ENCODE measurements at places on chromosomes 1 and 21.

- H3K27ac ChIP-seq = peak overlapping the region; percentile 80
- peak overlapping the region; percentile 45 for H3K4me3 ChIP-seq
- DNase-seq = no peak
- no peaks in the 10 kb centered on the region for H3K27me3 ChIP-seq
- H3K36me3 ChIP-seq = peaks cover 7% of the 10 kb centered on the region
- H3K4me1 ChIP-seq = peaks cover 47% of the 10 kb centered on the region
Observed at GRCh38 chr1:101291562-101292380, 55.0 kb downstream of the S1PR1 start.

- DNase-seq = no peak
- no peak overlapping the region for H3K27ac ChIP-seq
- no peak overlapping the region for H3K4me3 ChIP-seq
- H3K27me3 ChIP-seq = peaks cover 83% of the 10 kb centered on the region
- no peaks in the 10 kb centered on the region for H3K4me1 ChIP-seq
Observed at GRCh38 chr1:47459253-47459788, 21.5 kb downstream of the FOXD2 start.

GRCh38 chr1:42930178-42931107 is 28.2 kb downstream of the SLC2A1 start:
- peaks cover 67% of the 10 kb centered on the region for H3K36me3 ChIP-seq
- H3K4me1 ChIP-seq = peaks cover 66% of the 10 kb centered on the region
- DNase-seq = no peak
- peak overlapping the region; percentile 66 for H3K4me3 ChIP-seq

- H3K27ac ChIP-seq = no peak overlapping the region
- no peak overlapping the region for H3K4me3 ChIP-seq
- peak; percentile 20 for DNase-seq
- peaks cover 51% of the 10 kb centered on the region for H3K27me3 ChIP-seq
- H3K4me1 ChIP-seq = no peaks in the 10 kb centered on the region
- peaks cover 2% of the 10 kb centered on the region for H3K36me3 ChIP-seq
Observed at GRCh38 chr1:157496121-157496526, 56.2 kb downstream of the FCRL5 start.

DNA sequence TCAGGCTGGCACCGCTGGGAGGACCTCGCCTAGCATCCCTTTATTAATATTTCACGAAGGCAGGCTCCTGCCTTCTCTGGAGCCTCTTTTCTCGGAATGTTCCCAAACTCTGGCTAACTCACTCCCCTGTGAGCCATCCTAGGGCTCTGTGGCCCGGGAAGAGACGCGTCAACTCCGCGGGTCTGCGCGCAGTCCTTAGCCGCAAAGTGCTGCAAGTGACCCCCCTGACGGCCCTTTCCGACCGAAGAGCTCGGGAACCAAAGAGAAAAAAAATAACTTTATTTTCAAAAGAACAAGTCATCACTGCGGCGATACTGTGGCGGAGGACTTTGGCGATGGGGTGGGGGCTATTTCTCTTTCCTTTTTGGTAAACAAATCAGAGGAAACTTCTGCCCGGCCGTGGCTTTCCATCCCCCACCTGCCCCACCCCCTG is 14.6 kb downstream of the NR5A2 start:
- peak overlapping the region; percentile 11 for H3K4me3 ChIP-seq
- H3K27ac ChIP-seq = no peak overlapping the region
- DNase-seq = no peak
- H3K4me1 ChIP-seq = peaks cover 38% of the 10 kb centered on the region

- H3K4me3 ChIP-seq = no peak overlapping the region
- no peak overlapping the region for H3K27ac ChIP-seq
- peaks cover 1% of the 10 kb centered on the region for H3K36me3 ChIP-seq
- no peaks in the 10 kb centered on the region for H3K27me3 ChIP-seq
- DNase-seq = no peak
Observed at GRCh38 chr1:222413436-222413835, 134.5 kb downstream of the HHIPL2 start.

GRCh38 chr21:15273244-15273643 is 208.4 kb upstream of the NRIP1 start:
- no peak overlapping the region for H3K27ac ChIP-seq
- H3K4me1 ChIP-seq = no peaks in the 10 kb centered on the region
